ENCODE measurements at places on chromosomes 4 and X.

GRCh38 chr4:81166458-81167160 lies 48.4 kb downstream of the PRKG2 start:
- DNase-seq = no peak

GRCh38 chrX:23901805-23902204 lies 5.9 kb downstream of the APOO start:
- peak; percentile 41 for DNase-seq

DNA sequence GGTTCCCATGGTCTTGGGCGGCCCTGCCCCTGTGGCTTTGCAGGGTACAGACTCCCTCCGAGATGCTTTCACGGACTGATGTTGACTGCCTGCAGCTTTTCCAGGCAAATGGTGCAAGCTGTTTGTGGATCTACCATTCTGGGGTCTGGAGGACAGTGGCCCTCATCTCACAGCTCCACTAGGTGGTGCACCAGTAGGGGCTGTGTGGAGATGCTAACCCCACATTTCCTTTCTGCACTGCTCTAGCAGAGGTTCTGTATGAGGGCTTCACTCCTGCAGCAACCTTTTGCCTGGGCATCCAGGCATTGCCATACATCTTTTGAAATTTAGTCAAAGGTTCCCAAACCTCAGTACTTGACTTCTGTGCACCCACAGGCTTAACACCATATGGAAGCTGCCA lies 176.1 kb downstream of the DCAF12L1 start:
- DNase-seq = no peak

DNA sequence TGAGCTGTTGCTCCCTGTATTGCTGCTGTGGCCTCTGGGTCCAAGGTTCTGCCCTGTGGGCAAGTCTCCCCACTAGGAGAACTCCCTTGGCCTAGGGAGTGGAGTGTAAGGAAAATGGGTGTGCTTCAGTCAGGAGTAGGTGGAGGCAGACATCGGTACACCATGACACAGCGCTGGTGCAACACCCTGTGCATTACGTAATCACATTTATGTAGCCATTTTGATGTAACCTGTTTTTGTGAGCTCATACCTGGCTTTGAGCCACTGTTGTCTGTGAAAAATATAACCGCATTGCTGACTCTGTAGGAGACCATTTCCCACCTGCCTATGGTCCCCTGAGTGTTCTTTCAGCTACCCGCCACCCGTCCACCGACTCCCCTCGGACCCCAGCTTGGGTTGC lies 700.5 kb upstream of the AGA start:
- DNase-seq = no peak

- DNase-seq = no peak
These were observed 23.0 kb upstream of the HS3ST1 start for GRCh38 chr4:11451716-11452115.

DNA sequence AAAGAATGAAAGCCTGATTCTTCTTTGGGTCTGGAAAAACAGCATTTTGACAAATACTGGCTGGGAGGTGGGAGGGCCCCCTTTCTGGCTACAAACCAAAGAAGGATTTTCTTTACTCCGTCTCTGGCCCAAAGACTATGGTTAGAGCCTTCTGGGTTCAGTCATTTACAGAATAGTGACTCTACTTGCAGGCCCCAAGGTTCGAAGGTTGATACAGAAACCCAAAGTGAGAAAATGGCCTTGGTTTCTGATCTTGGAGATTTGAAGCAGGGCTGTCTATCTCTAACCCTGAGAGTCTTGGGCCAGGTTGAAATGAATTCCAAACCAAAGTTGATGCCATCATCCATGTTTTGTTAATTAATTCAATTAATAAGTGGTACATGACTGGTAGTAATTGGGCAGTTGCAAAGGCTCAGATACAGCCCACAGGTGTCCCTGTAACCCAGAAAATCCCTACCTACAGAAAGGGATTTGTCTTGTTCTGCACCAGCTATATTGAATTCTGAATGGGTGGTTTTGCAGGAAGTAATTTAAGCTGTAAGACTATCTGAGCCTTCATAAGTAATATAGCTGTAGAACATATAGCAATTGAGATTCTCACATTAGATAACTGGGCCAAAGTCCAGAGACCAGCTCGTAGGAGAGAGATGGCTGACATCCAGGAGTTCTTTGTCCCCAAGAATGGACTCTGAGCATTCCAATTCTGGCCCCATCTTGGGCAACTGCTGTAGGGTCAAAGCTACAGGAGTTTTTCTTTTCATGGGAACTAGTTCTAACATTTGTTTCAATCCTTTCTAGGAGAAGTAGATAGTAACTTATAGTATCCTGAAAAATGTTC lies 34.5 kb downstream of the CHRNA9 start:
- DNase-seq = no peak

- DNase-seq = no peak
These were observed 99.6 kb upstream of the PTCHD1 start for GRCh38 chrX:23235051-23235450.

DNA sequence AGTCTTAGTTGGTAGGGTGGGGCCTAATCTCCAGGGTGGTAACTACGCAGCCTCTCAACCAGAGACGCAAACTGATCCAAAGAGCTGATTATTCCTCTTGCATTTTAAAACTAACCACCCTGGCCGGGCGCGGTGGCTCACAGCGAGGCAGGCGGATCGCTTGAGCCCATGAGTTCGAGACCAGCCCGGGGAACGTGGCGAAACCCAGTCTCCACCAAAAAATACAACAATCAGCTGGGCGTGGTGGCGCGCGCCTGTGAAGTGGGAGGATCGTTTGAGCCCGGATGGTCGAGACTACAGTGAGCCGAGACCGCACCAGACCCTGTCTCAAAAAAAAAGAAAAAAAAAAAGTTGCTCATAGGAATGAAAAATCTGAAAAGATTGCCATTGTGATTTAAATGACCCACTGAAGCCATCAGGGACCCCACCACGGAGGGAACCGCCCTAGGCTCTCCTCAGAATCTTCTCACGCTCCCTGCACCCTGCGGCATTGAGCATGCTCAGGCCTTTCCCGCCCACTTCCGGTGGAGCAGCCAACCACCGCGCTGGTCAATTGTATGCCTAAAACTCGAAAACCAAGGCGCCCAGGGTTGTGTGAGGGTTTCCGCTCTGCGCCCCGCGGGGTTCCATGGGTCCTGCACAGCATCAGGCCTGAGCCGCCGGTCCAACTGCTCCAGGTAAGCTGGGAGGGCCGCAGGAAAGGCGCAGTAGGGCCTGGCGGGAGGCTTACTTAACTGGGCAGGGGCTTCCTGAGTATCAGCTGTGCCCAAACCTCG lies at the start of gene TRIM60:
Gene TRIM60 (plus strand): TSS at position 564 of the 776 bp plus-strand sequence. CDS start 8,074 bp downstream, outside the sequence.
- no peak for DNase-seq

GRCh38 chr4:138938366-138938690 lies 77.3 kb upstream of the NOCT start:
- no peak for DNase-seq

GRCh38 chr4:33339762-33340161 lies 2619.6 kb downstream of the PCDH7 start:
- DNase-seq = no peak

DNA sequence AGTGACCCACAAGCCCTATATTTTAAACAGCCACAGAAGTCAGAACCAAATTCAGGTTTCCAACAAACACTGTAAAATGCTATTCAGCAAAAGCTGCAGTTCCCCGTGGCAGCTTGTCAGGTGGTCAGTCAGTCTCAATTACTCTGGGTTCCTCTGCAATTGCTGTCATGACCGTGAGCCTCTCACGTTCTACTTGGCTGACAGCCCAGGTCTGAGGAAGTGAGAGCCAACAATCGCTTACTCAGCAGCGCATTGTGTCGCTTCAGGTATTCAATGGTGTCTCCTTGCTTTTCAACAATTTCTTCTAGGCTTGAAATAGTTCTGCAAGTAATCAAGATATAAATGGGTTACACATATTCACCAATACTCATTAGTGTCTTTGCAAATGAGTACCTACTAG lies 25.8 kb downstream of the TRIM75 start:
- DNase-seq = peak; percentile 41

DNA sequence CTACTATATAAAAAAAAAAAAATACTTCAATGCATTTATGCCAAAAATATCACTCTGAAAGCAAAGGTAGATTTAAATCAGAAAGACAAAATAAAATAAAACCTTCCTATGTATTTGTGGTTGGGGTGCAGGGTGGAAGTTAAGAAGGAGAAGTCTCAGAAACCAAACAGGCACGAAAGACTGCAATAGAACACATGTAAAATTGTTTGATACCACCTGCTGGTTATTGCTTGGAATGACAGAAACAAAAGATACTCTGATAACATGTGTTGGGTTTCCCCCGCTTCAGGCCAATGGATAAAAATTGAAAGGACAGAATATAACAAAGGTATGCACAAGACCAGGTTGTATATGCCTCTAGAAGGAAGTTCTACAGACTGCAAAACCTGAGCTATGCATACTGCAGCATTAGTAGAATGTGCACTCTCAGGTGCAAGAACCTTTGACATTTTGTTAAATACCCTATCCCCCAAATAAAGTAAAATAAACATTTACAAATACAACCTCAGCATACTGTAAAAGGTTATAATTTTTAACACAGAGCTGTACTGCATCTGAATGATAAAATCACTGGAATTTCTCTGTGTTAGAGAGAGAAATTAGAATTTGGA lies 118.8 kb downstream of the GABRA2 start:
- DNase-seq = no peak

GRCh38 chr4:31290836-31291235 lies 570.7 kb downstream of the PCDH7 start:
- DNase-seq = no peak

DNA sequence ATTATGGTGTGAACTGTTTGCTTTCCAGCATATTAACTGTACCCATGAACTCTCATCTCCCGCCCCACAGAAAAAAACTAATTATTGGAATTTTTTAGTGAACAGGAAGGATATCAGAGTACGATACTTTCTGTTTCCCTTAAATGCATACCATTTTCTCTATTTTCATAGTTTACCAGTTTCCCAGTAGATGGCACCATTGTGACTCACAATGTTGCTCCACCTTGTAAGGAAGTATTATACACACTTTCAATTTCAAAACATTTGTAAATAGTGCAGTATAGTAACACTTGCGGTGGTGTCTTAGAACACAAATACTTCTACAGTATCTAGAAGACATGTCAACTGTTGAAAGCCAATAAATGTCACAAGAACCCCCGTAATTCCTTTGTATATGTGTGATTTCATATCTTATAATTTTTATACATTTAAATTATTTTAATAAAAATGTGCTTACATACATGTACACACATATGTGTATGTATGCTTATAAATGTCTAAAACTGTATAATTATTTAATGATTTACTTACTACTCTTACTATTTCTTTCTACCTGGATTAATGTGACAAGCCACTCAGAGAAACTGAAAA lies 167.3 kb downstream of the SLIT2 start:
- DNase-seq = no peak

GRCh38 chrX:46673620-46674359 lies 85.1 kb downstream of the SLC9A7 start:
- no peak for DNase-seq

DNA sequence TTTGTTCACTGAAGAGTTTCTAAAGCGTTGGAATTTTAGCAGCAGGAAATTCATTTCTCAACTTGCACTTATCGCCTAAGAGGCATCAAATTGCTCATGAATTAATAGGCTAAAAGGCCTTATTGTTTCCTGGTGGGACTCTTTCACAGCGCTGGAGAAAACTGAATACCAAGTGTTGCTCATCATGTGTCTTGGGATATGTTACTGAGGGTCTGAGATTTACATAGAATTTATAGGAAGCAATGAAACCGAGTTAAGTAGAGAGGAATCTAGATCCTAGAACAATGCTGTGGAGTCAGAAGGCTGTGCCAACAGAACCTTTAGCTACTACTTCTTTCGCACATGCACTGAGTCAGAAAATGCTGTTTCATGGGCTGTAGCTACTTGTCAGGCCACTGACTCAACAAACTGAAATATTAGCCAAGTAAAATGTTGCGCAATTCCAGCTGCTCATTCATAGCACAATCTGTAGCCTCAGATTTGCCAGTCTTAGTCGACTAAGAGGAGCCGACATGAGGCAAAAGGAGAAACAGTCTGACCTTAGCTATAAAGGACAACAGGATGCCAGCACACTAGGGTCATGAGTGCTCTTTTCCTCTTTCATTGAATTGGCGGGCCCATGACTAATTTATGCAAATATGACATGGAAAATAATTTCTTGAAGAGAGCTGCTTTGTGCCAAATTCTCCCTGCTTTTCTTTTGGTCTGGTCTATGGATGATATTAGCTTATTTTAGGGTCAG lies 35.9 kb upstream of the CXCL8 start:
- DNase-seq = peak; percentile 52

- no peak for DNase-seq
These were observed 80.9 kb downstream of the ZNF718 start for GRCh38 chr4:205097-205756.

GRCh38 chr4:11160288-11160687 lies 268.4 kb downstream of the HS3ST1 start:
- no peak for DNase-seq

DNA sequence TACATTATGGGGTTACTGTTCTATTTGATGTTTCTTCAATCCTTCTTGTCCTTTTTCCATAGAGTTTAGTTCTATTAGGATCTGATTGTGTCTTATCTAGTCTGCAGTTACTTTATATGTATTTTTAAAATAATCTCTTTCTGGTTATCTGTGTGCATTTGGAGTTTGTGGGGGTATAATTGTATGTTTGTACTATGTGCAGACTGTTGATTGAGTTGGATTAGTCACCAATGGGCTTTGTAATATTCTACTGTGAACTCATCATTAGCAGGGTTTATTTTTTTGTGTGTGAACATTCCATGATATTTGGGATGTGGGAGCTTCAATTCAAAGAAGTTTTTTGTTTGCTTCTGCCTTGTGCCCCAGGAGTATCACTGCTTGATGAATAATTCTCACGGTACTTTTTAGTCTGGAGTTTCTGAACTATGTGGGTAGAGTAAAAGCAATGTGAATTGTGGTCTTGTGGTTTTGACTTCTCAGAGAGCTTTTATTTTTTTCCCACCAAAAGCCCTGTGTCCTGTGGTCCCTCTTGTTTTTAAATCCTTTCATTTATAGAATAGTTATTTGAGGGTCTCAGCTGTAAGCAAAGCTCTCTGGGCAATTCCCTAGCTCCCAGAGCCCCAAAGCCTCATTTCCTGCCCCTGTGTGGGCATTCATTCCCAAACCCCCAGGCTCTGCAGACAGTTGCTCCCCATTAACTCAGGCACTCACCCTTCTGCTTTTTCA lies 127.8 kb downstream of the PHKA2 start:
- DNase-seq = no peak

DNA sequence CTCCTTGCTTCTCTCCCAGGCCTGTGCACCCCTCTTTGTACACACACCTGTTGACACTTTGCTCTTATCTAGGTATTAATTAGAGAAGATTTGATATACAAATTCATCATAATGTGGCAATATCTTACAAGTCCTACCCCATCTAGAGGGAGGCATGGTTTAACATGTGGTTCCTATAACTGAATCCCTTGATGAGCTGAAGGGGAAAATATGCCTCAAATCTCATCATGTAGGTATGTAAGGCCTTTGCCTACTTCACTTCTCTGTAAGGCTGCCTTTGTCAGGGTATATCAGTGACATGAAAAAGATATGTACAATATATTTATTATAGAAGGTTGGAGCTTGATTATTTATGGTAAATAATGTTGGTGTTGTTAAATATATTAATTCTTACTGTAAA lies 31.9 kb downstream of the HTR2C start:
- no peak for DNase-seq

DNA sequence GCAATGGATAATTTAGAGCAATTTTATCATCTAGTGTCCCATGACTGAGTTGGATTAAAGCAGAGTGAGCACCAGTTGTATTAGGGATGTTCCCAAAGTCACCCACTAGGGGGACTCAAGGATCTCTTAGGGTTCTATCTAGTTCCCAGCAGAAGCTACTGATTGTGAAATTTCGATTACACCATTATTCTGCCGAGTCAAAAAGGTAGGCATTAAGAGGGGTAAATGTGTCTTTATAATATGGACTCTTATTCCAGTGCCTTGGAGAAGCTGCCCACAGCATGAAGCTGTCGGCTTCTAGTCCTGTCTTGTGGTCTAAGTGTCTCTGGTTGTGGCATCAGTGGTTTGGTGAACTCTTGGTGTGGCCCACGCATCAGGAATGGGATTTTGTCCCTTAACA lies 53.3 kb downstream of the RGS12 start:
- DNase-seq = no peak
